ENCODE measurements at places on chromosomes 16 and 17.

DNA sequence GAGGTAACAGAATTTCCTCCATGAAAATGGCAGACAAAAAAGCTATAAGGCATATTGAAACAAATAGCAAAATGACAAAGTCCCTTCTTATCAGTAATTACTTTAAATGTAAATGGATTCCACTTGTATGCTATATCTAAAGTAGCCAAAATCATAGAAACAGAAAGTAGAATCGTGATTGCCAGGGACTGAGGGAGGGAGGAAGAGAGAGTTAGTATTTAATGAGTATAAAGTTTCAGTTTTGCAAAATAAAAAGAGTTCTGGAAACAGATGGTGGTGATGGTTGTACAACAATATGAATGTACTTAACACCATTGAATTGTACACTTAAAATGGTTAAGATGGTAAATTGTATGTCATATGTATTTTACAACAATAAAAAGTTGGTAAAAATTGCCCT lies 407.4 kb downstream of the CA10 start:
- no peak for DNase-seq

DNA sequence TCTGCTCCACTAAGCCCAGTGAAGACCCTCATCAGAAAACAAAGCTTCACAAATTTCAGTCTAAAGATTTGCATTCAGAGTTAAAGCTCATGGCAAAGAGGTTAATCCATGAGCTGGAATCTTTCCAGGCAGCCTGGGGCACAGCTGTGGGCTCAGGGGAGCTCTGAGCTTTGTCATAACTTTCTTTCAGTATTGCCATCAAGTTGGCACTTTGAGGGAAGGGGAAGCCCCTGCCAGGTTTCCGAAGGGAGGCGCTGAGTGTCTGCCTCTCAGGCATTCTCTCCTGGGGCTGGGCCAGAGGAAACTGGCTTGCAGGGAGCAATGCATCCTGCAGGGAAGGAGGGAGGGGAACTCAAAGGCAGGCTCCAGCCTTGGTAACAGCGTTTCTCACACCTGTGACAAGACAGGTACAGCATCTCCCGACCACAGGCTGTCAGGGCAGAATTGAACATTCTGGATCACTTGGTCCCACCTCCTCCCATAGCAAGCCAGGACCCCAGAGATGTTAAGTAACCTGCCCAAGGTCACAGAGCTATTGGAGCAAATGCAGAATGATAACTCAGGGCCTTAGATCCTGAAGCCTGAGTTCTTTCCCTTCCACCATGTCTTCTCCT lies 3.9 kb downstream of the LPO start:
- DNase-seq, result no peak

DNA sequence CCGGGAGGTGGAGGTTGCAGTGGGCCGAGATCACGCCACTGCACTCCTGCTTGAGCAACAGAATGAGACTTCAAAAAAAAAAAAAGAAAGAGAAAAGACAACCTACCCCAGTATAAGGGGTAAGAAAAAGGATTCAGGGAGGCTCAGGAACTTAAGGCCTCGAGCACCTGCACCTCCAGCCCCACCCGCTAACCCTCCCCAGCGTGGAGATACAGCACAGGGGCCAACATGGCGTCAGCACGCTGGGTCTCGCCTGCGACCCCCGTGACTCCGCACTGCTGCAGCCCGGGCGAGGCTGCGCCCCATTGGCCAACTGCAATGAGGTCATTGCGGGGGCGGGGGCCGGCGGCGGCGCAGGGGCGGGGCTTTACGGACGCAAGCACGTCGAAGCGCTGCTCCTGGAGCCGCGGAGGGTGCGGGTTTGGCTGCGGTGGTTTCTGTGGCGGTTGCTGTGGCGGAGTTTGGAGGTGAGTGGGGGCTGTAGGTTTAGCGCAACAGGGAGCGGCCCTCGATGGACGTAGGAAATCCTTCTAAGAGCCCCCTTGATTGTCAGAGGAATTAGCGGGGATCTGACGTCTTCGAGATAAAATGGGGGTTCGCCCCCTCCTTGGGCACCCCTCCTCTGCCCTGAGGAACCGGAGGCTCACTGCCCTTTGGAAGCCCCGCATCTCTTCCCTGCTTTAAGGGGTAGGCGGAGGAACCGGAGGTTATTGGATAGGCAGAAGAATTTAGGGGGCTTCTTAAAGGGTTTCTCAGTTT lies at the start of gene ATP6V0A1:
ATP6V0A1 (plus strand) TSS at position 382 of the 759 bp plus-strand sequence. CDS start 2,017 bp downstream, outside the sequence.
- DNase-seq, result peak; percentile 54

- no peak for DNase-seq
These were observed 44.7 kb upstream of the DNAH17 start for GRCh38 chr17:78621720-78622490.

DNA sequence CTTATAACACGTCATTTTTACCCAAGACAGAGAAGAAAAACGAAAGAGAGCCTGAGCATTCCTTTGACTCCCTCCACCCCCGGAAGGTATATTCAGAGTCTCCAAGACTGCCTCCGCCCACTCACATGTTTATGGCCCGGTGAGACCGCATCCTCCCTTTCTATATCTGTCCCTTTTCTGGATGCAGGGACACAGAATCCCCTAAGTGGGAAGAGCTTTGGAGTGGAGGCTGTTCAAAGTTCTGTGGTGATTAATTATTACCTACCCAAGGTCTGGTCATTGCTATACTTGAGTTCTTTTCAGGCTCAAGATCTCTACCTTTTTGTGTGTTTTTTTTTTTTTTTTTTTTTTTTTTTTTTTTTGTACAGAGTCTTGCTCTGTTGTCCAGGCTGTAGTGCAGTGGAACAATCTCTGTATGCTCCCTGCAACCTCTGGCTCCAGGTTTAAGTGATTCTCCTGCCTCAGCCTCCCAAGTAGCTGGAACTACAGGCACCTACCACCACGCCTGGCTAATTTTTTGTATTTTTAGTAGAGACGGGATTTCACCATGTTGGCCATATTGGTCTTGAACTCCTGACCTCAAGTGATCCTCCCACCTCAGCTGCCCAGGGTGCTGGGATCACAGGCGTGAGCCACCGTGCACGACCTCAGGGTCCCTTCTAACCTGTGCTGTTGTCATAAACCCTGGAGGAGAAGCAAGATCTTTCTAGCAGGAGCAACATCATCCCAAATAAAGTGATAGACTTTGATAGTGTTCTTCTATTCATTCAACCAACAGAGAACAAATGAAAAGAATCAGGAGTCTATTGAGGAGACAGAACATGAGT lies 407.1 kb downstream of the WWOX start:
- no peak for DNase-seq

DNA sequence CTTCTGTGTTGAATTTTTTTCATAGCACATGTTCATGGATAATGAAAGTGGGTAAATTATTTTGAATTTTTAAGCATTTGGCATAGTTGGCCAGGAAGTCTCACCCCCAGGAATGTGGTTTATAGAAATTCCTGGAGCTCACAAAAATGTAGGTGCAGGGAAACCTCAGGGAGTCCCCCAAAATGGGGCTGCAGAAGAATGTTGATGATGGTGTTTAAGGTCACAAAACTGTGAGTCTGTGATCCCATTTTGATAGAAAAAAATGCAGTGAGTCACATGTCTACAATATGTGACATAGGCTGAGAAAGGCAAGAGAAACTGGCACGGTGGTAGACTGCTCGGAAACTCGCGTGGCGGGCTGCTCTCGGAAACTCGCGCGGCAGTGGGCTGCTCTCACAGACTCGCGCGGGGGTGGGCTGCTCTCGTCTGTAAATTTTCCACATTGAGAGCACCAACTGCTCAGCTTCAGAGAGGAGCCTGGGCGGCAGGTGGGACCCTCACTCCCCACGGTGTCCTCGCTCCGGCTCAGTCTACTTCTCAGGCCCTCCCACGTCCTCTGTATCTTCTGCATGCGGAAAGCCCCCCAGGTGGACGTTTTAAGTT lies 18.7 kb upstream of the MC1R start:
- no peak for DNase-seq

- DNase-seq, result no peak
These were observed 1.2 kb downstream of the C16orf54 start for GRCh38 chr16:29744541-29745101.

DNA sequence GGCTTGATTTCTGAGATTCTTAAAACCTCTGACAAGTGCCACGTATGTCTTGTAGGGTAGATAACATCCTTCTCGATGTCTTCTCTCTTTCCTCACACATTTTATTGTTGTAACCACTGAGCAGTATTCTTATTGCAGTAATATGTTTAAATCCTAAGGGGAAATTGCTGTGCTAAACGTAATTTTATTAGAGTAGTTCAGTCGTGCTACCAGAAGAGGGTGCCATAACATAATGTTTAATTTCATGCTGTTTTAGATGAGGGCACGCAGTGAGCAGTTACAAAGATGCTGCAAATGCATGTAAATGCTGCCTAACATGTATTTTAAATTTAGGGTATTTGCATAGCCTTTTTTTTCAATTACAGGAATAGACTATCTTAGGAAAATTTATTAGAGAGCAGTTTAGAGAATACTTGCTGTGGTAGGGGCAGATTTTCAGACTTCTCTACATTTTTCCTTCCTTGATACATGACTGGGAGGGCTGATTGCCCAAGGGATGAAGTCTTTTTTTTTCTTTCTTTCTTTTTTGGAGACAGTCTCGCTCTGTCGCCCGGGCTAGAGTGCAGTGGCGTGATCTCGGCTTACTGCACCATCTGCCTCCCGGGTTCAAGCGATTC lies 51.7 kb downstream of the GAN start:
- DNase-seq, result no peak

GRCh38 chr16:30659507-30660423 lies 1.5 kb downstream of the FBRS start:
- DNase-seq, result no peak

GRCh38 chr16:1331712-1332617 lies 1.5 kb upstream of the BAIAP3 start:
- peak; percentile 88 for DNase-seq

- no peak for DNase-seq
These were observed 11.2 kb downstream of the NLK start for GRCh38 chr17:28053725-28054124.

GRCh38 chr16:21593530-21594289 lies 5.7 kb upstream of the METTL9 start:
- DNase-seq, result no peak

DNA sequence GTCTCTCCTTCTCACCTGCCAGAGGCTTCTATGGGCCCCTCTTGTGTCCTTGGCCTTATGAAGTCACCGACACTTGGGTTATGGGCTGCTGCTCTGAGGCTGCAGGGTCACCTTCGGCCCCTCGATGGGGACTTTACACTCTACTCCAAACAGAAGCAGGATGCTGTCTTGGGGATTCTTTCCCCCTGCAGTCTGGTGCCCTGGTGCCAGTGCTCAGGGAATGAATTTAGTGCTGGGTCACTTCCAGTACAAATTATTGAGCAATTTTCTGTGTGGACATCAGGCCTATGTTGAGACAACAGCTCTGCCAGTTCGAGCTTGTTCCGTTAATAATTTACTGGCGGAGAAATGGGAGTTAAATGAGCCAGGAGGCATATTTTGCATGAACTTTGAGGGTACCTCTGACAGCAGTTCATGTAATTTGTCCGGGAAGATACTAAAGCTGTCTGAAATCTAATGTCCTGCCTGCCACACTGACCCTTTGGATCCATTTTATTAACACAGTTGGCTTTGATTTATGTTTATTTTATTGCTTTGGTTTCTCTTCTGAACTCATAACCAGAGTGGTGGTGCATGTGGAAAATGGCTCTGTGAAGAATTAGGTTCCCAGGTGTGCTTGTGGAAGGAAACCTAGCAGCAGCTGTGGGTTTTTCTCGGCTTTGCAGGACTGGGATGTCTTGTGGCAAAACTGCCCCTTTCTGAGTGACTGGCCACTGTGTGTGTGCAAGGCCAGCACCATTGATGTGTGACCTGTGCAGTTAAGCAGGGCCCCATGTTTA lies 34.1 kb upstream of the DHX8 start:
- no peak for DNase-seq

- DNase-seq, result no peak
These were observed 588 bp downstream of the APRT start for GRCh38 chr16:88810912-88811768.

GRCh38 chr17:39699818-39700147 lies at the start of gene ERBB2:
Gene ERBB2, plus strand, starts transcription at chr17:39700064. Its CDS starts 175 bp downstream, at chr17:39700239.
- no peak for DNase-seq

DNA sequence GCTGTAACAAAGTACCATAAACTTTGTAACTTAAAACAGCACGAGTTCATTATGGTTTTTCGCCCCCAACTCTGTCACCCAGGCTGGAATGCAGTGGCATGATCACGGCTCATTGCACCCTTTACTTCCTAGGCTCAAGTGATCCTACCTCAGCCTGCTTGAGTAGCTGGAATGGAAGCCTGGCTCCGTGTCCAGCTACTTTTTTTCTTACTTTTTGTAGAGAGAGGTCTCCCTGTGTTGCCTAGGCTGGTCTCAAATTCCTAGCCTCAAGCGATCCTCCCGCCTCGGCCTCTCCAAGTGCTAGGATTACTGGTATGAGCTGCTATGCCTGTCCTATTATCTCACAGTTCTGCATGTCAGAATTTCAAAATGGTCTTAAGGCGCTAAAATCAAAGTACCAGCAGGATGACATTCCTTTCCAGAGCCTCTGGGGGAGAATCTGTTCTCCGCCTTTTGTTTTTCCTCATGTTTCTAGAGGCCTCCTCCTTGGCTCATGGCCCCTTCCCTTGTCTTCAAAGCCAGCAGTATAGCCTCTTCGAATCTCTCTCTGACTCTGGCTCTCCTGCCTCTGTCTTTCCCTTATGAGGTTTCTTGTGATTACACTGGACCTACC lies 10.1 kb upstream of the PRM1 start:
- DNase-seq, result no peak

DNA sequence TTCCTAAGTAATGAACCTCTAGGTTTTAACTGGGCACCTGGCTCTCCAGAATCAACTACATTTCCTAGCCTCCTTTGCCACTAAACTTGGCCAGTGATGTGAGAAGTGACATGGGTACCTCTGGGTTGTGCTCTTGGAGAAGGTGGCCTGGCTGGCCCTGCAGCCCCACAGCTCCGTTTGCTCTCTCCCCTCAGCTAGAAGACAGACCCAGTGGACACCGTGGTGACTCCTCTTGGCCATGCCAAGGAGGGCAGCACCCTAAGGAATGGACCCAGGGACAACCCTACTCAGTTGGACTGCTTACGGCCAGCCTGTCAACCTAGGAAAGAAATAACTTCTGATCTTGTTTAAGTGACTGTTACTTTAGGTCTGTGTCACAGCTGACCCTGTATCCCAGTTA lies 151.4 kb downstream of the TMEM132E start:
- no peak for DNase-seq

DNA sequence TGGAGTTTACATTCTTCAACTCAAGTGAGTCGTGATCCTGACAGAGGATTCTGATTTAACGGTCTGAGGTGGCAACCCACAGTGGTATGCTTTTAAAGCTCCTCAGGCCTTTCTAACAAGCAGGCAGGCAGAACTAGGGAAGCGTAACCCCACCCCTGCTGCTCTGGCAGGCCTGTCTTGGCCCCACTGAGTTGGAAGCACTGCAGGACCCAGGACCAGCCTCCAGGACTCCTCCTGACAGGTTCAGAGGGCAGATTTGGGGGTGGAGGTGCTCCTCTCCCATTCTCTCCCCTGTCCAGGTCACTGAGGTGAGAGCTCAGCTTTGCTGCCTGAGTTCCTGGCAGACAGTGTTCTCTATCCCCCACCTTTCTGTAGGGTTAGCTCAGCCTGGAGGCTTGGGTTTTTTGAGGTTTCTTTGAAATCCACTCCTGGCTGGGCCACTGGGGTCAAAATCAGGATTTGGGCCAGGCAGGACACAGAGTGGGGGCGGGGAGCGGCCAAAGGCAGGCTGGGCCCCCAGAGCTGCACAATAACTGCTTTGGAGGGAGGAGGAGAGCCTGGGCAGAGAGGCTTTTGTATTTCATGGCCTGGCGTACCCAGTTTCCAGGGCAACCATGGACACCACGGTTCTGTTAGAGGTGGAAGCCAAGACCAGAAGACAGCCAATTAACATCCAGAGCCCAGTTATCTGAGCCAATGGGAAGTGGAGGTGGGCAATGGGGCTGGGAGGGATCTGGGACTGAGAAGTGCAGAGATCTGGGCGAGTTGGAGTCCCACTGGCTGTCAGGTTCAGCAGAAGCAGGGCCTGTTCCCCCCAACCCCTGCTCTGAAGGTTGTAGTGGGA lies 9.5 kb downstream of the MRPL27 start:
- DNase-seq, result peak; percentile 91

All from iPS DF 19.7 (cell line).